ENCODE measurements at places on chromosomes 12 and 14.

DNA sequence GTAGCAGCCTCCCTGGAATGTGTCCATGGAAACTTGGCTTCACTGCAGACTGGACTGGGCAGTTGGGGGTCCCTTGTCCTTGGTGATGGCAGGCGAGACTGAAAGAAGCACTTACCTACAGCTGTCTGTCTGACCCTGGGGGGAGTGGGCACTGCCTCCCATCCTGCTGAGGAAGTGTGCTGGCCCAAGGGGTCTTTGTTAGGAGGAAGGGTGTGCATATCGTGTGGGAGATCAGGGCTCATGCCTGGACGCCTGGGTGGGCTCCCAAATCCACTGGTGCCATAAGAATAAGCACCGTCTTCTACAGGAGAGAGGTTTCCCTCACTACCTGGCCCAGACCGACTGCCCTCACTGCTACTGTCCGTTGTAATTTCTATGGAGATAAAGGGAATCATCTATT lies 81.4 kb downstream of the PIWIL1 start:
- DNase-seq = no peak

DNA sequence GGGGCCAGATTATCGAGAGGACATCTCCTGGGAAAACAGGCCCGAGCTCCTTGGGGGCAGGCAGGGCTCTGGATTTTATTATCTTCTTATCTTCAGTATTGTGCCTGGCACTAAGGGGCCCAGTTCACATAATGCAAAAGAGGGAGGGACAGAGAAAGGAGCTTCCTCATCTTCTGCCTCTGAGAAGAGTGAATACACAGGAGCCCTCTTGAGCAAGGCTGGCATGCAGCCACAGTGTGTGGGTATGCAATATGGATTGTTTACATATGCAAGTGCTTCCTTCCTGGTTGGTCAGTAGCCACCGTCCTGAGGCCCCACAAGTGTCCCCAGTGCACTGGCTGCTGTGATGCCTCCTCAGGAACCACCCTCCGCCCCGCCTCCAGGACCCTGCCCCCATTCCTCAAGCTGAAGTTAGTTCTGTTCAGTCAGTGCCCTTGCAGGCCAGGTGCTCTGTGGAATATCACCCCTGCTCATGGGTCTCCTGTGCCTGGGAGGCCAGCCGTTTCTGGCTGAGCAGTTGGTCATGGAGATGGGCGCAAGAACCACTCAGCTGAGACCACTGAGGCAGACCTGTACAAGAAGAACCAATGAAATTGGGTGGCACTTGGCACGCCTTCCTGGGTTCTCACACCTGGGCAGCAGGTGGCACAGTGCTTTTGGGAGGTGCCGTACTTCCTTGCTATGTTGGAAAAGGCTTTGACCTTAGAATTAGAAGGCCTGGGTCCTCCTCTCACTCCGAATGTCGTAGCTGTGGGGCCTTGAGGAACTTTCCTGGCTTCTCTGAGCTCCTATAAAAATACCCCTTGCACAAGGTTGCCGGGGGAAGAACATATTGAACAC lies 35.1 kb upstream of the ACTN1 start:
- no peak for DNase-seq

DNA sequence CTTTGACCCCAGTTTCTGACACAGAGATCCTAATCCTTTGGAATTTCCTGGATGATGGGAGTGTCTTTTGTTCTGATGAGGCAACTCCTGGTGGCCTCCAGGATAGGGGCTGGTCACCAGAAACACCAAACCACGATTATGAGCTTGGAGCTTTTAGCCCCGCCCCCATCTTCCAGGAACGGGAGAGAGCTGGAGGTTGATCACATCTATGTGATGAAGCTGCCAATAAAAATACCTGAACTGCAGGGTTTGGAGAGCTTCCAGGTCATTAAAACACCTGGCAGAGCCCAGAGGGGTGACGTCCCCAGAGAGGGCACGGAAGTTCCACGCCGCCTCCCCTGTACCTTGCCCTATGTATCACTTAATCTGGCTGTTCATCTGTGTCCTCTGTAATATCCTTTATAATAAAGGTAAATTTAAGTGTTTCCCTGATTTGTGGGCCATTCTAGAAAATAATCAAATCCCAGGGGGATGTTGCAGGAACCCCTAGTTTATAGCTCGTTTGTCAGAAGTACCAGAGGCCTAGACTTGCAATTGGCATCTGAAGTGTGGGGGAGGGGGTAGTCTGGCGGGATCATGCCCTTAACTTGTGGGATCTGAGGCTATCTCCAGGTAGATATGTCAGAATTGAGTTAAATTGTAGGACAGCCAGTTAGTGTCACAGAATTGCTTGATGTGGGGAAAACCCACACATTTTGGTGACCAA lies 21.2 kb downstream of the APPL2 start:
- DNase-seq = no peak

GRCh38 chr12:130796985-130797686 lies 41.9 kb downstream of the STX2 start:
- DNase-seq = no peak

DNA sequence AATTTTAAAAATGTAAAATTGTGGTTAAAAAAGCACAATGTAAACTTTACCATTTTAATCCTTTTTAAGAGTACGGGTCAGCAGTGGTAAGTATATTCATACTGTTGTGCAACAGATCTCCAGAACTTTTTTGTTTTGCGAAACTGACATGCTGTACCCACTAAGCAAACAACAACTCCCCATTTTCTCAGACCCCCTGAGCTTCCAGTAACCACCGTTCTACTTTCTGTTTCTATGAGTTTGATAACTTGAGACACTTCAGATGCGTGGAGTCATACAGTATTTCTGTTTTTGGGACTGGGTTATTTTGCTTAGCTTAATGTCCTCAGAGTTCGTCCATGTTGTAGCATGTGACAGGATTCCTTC lies 38.0 kb downstream of the CHST11 start:
- DNase-seq = no peak

DNA sequence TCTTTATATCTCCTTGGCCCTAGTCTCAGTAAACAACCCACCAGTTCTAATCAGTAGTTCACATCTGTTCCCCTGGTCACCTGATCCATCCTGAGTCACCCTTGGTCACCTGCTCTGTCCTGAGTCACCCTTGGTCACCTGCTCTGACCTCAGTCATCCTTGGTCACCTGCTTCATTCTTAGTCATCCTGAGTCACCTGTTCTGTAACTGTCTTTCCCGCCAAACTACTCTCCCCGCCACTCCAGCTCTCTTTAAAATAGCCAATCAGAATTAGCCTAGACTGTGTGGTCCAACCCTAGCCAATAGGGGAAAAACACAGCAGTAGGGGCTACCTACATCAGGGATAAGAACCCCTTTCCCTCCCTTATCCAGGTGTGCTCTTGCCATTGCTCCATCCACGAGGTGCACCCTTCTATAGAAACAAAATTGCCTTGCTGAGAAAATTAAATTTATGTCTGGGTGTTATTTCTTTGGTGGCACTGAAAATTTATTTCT lies 245.4 kb upstream of the DIO3 start:
- DNase-seq = no peak

DNA sequence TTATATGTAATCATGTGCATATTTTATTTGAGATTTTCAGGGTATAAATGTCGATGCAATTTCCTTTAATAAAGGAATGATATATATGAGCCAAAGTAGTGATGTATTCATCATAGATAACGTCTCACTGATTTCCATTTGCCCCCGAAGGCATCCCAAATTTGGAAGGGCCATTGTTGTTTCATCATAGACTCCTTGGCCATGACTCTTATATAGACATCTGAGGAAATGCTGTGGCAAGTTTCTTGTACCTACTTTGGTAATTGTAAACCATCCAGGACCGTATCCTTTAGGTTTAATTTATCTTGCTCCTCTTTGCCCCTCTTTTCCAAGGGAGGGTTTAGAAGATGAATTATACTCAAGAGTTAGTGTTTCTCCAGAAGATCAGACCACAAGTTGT lies 84.7 kb downstream of the SAMD4A start:
- no peak for DNase-seq

GRCh38 chr12:126483145-126484068 lies 1418.2 kb downstream of the AACS start:
- DNase-seq = peak; percentile 84

DNA sequence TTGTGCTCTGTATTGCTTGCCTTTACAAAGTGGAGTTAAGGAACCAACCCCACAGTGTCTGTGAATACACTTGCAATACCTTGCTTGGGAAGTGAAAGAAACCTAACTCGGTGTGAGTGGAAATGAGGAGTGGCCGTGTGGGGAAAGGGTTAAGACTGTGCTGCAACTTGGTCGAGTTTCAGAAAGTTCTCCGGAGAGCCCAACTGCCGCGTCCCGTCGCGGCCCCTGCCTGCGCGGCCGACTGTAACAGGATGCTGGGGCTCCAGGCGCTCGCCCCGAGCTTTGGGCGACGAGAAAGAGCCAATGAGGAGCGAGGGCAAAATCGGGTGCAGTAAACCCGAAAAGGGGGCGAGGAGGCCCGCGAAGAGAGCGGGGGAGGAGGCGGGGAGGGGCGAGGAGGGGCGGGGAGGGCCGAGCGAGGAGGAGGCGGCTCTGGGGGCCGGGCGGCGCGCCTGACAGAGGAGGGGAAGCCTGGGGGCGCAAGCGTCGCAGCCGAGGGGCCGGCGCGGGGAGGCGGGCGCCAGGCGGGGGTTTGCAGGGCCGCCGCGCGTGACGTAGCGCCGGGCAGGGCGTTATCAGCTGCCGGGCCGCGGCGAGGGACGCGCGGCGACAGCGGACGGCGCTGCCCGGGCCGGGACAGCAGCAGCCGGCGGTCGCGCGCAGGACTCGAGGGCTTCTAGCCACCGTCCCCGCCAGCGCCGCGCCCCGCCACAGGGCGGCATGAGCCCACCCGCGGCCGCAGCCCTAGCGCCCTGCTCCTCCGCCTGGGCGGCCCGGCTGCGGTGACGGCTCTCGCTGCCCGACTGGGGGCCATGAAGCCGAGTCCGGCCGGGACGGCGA lies at the start of gene DACT1:
Gene DACT1, plus strand, starts transcription at position 572 of the 840 bp plus-strand sequence. Its CDS starts 241 bp downstream, at position 813.
- peak; percentile 70 for DNase-seq

- no peak for DNase-seq
Observed at GRCh38 chr14:105165761-105166485, 2.7 kb downstream of the JAG2 start.

DNA sequence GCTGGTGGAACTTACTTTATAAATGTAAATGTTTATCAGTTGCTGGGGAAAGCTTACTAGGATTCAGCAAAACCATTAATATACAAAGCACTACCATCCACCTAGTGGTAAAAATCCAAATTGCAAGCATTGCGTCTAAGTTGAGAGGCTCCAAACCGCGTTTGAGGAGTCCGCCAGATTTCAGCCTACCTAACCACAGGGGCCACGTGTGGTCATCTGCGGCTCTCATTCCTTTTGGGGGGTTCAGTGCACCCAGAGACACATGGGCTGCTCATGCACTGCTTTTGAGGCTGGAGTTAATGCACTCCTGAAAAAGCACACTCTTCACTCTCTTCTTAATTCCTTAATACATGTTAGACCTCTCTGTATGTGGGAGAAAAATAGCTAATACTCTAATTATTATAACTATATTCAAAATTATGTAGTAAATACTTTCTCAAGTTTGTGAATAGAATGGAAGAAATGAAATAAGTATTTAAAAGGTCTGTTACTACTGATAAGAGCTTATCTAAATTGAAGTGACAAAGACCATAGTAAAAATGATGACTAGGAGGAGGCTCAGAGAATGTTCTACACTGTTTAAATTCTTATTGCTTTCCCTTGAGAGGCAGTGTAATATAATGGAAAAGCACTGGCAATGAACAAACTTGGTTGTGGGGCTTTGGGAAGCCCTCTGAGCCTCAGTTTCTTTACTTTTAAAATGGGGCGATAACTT lies 41.4 kb upstream of the MANSC4 start:
- peak; percentile 51 for DNase-seq

GRCh38 chr12:77995436-77996167 lies 164.9 kb downstream of the NAV3 start:
- no peak for DNase-seq

GRCh38 chr12:100493396-100494012 lies 19.8 kb downstream of the NR1H4 start:
- DNase-seq = no peak

GRCh38 chr12:128969480-128970055 lies 116.3 kb downstream of the GLT1D1 start:
- no peak for DNase-seq

GRCh38 chr12:13102461-13103195 lies 839 bp downstream of the GSG1 start:
- no peak for DNase-seq

DNA sequence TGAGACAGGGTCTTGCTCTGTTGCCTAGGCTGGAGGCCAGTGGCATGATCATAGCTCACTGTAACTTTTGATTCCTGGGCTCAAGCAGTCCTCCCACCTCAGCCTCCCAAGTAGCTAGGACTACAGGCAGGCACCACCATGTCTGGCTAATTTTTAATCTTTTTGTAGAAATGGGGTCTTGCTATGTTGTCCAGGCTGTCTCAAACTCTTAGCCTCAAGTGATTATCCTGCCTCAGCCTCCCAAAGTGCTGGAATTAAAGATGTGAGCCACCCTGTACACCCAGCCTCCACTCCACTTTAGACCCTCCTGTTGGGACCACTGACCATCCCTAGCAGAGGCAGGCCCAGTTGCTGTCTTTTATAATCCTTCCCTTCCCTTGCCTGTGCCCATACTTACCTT lies 63.3 kb upstream of the OSBPL8 start:
- no peak for DNase-seq

DNA sequence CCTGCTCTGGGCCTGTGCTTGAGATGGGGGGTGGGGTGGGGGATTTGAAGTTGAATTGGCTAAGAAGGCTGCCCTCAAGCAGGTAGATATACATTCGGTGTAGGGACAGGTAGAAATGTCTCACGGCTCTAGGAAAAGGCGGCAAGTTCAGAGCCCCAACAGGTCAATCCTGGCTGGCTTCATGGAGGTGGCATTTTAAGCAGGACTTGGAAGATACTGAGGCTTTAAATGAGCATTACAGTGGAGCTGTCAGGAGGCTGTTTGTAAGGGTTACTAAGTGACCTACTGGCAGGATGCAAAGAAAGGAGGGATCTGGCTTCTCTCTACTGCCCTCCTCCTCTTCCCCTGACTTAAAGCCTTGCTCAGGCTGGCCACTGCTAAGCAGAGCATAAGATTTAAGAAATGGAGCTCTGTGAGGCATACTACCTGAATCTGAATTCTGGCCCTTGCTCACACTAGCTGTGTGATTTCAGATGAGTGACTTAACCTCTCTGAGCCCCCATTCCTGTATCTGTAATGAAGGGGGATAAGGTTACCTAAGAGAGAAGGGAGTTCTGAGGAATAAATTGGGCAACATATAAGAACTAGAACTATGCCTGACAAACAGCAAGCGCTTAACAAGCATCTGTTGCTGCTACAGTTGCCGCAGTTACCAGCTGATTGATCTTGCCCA lies 61.6 kb downstream of the SLC24A4 start:
- no peak for DNase-seq
